ENCODE measurements at places on chromosomes 12 and 14.

DNA sequence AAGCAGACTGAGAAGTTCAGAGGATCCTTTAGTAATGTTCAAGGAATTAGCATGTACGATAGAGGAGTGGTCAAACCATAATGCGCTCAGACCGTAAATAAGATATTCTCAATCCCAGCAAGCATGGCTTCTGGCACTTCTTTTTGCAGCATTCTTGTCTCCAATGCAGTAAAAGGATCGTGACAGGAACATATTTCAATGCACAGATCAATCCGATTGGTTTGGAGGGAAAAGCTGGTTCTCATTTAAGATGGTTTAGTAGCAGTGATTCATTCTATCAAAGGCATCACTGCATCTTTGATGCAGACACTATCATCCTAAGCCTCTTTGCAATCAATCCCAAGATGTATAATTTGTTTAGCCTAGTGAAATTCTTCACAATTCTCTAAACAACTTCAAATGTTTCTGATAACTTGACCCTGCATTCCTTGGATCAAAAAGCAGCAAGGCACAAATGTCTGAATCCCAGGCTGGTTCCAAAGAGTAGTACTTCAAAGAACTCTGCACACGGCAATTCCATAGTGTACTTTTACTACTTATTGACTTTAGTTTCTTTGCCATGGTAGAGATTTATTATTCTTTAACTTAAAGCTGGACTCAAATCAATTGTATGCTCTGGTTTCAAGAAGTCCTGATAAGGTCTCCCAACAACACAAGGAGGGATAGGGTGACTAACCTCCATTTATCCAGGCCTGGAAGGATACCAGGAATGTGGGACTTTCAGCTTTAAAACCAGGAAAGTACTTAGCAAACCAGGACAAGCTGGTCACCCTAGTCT is 96.8 kb upstream of the MDM1 start:
- no peak for DNase-seq

DNA sequence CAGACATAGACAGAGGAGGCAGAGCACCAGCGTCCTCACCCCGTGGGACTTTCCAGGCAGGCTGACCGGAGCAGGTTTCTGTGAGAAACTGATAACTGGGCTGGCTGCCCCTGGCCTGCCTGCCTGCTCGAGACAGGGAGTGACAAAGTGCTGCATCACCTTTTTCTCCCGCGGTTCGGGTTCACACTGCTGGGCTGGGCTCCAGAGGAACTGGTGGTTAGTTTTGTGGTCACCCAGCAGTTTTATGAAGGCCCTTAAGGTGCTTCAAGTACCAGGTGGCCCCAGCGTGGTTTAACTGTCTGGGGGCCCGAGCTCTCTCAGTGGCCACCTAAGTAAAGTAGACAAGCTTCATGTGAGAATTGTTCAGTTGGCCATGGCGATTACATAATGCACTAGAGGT is 1073.6 kb downstream of the BCL11B start:
- DNase-seq, result no peak

- no peak for DNase-seq
Measured at GRCh38 chr12:34335819-34336262, 313.5 kb downstream of the ALG10 start.

DNA sequence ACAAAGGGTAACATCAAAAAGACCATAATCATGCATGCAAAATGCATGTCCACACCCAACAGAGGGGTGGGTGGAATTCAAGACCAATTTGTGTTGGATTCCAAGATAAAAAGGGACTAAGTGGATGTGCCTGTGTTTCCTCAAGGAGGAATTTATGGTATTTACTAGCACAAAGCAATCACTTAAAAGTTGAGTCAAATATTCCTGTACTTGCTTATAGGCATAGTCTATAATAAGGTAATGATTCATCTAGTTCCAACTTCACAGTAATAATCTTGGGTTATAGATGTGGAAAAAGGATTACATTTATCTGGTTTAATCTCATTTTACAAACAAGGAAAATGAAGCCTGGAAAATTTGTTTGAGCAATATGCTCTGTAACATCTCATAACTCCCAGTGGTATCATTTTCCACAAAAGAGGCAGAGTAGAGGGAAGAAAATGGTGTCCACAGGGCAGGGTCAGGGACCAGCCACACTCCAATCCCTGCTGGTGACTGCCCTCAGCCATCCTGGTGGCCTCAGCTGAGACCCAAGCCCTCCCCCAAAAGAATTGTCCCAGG is 80.8 kb upstream of the REP15 start:
- no peak for DNase-seq

DNA sequence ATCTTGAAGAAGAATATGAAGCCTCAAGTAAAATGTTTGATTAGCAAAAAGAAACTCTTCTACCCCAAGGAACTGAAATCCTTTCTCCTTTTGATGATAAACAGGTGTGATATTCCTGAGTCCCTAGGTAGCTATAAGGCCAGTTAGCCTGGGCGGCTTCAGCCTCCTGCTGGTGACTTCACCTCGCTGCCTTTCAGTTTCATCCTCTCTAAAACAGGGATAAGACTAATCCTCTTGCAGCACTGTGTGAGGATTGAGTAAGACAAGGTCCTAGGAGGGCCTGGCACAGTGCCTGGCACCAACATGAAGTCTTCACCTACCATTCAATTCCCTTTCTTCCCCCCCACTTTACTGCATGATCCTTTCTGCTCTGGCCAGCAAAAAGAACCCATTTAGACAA is 42.1 kb downstream of the CIT start:
- DNase-seq, result no peak

GRCh38 chr12:70919597-70920035 is 922 bp downstream of the PTPRR start:
- no peak for DNase-seq

- DNase-seq, result no peak
Measured at GRCh38 chr12:11943919-11944700, 126.6 kb upstream of the BCL2L14 start.

DNA sequence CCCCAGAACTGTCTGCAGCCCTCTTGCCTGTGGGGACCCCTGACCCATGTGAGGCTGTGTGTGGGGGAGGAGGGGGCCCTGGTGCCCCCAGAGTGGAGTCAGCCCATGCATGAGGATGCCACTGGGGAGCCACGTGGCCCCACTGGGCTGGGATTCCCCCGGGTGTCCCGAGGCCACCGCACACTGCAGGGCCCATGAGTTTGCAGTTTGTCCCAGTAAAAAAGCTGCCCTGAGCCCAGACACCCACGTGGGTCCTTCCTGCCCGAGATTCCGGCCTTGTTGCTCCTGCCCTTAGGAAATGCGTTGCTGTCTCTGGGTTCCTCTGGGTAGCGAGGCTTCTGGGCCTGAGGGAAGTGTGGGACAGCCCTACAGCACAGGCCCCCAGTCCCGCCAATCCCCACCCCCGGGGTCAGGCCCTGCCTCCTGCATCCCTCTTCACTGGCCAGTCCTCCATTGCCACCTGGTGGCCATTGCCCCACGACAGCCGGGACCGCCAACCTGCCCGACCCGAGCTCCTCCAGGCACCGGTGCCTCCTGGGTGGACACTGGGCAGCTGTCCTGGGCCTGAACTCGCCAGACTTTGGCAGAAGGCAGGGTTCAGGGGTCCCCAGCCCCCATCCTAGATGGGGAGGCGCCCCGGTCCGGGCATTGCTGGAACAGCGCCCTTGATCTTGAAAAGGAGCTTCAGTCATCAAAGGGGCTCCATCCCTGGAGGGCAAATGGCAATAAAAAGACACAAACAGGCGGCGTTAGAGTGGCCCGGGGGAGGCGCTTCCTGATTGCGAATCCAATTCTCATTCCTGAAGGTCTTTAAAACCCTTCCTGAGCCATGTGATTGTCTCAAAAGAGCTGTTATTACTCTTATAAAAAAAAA is 15.6 kb upstream of the C14orf180 start:
- DNase-seq, result peak; percentile 53

DNA sequence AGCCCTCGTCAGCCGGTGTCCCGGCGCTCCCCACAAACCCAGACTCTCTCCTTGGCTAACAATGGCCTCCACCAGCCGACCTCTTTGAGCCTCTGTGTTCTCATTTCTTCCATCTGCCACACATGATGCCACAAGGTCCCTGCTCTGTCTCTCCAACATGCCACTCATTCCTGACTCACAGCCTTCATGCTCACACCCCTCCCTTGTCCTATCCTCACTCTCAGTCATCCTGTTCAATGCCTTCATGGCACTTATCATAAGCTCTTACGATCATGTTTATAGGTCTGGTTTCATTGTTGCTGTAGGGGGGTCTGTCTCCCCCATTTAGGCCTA is 9.6 kb upstream of the SERPINA11 start:
- DNase-seq, result no peak

GRCh38 chr14:99320105-99320572 is 48.1 kb upstream of the BCL11B start:
- DNase-seq, result peak; percentile 67

Data from T-helper 1 cell (primary cell).